RPMI8226 (cell line): ENCODE measurements at places on chromosomes 13 and 19.

GRCh38 chr19:35151273-35152065, 3.1 kb upstream of the FXYD5 start:
- no peak for DNase-seq

DNA sequence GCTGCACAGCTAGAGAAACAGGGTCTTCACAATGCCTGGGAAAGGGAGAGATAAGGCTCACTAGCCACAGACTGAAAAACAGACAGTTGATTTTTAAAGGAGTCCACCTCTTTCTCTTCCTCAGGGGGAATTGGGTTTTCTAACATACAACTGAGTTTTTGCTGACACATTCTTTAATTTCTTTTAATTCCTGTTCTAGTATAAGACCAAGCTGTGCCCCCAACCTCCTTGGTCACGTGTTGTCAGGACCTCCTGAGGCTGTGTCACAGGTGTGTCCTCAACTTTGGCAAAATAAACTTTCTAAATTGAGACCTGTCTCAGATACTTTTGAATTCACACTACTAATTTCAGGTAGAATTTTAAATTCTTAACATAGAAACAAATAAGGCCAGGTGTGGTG, 12.1 kb upstream of the ZNF492 start:
- DNase-seq, result no peak

DNA sequence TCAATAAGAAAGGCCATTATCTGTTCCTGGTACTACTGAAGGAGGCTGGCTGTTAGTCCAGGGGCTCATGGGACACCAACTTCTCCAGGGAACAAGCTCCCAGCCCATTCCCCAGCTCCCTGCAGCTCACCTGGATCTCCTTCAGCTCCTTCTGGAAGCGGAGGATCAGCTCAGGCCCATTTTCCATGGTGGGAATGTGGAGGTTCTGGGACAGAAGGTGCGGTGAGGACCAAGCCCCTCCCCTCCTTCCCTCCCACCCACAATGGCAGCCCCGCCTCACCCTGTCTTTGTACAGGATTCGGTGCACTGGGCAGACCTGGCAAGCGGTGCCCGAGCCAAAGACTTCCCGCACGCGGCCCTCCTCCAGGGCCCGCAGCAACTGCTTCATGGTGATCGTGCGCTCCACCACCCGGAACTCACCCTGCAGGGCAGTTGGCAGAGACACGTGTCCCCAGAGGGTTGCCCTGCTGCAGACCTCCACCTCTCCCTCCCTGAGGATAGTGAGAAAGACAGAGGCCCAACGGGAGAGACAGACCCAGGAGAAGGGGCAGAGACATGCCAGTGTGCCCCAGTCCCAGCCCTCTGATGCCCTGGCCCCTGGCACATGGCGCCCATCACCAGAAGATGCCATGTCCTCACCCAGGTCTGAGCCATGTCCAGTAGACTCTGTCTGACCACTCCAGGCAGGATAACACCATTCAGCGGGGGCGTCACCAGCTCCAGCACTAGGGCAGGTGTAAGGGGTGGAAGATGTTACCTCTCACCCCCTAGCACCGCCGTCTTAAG, 14.3 kb downstream of the BCAT2 start:
- DNase-seq, result no peak

DNA sequence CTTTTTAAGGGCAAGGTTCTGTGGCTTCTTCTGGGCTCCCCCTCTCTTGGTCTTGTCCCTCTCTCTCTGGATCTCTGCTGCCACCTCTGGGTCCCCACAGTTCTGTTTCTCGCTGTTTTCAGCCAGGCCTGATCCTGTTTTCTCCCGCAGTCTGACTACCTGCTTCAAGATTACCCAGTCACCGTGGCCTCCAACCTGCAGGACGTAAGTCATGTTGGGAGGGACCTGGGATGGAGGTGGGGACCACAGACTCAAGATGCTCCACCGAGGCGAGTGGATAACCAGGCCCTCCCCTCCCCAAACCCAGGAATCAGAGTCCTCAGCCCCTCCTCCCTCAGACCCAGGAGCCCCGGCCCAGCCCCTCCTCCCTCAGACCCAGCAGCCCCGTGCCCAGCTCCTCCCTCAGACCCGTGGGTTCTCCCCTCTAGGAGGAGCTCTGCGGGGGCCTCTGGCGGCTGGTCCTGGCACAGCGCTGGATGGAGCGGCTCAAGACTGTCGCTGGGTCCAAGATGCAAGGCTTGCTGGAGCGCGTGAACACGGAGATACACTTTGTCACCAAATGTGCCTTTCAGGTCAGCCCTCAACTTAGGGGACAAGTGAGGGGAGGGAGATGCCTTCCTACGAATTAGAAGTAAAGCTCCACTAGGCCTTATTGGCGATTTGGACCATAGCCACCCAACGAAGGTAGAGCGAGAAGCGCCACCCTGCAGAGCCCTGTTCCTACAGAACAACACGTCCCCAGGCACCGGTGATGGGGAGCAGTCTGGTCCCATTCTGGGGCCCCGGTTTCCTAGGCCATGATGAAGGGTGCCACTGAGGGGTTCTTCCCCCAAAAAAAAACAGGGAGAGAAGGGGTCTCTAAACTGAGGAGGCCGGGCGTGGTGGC, 2.2 kb downstream of the FLT3LG start:
- DNase-seq, result no peak

GRCh38 chr19:2769218-2769617, 13.9 kb downstream of the SGTA start:
- DNase-seq, result no peak
